ENCODE measurements at places on chromosomes 7 and 10.

DNA sequence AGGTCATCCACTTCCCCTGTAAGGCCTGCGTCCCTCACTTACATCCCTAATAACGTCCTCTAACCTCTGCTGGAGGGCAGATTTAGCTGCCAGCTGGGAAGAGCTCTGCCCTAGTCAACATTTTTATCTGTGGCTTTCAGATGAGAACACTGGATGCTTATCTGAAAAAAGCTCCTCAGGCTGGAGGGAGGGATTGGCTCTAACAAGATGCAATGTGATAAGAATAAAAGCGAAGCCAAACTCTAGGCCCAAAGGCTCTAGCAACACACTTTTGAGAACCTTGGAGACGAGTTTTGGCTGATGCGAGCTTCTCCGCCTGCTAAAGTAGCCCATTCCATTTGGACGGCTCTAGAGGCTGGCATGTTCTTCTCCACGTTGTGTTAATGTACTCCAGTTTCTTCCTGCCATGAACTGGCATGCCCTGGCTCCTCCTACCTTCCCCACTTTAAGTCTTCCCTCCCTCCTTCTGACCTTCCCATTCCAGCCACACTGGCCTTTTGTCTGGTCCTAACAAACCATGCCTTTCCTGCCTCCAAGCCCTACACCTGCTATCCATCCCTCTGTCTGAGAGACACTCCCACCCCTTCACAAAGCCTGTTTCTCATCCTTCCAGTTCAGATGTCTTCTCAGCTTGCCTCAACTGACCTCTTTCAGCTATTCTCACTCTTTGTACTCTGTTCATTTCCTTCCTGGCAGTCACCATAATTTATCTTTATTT lies 62.5 kb upstream of the ATRNL1 start:
- no peak for DNase-seq

- DNase-seq = no peak
Observed at GRCh38 chr7:157006205-157006747, 4.2 kb downstream of the MNX1 start.

DNA sequence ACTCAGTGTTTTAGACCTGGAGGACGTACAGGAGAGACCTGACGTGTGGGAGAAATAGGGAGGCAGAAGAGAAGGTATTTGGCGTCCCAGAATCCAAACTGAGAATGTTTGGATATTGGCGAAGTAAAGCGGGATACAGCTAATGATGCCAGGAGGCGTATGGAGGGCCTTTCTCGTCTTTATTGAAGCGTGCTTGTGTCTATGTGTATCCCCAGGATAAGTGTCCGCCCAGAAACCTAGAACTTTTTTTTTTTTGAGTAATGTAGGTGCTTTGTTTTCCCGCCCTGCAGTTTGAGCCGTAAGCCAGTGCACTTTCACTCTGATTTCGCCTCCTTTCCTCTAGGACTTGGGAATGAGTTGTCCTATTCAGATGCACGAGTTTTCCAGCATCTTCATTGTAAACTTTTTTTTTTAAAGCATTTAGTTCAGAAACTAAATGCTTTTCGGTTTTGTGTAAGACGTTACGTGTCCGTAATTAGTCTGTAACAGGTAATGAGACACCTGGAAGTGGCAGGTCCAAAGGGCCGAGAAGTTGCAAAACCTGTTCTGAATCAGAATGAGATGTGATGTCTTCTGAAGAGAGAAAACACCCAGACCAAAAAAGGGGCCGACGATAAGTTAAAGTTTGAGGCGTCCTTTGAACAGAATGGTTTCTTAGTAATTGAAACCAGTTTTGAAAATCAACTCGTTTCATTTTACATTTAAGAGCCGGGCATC lies 746 bp downstream of the ARL5B start:
- DNase-seq = no peak

GRCh38 chr7:96285579-96285978 lies 36.3 kb downstream of the SLC25A13 start:
- no peak for DNase-seq
